Stimulated activated CD4-positive, alpha-beta T cell treated with anti-CD3 and anti-CD28 coated beads, TNF-alpha, amount 100 ng/mL, for 4 hours (primary cell): ENCODE measurements at places on chromosomes 5 and 9.
A peak's percentile ranks its signal among the peaks of the same experiment; 100 is the strongest.

DNA sequence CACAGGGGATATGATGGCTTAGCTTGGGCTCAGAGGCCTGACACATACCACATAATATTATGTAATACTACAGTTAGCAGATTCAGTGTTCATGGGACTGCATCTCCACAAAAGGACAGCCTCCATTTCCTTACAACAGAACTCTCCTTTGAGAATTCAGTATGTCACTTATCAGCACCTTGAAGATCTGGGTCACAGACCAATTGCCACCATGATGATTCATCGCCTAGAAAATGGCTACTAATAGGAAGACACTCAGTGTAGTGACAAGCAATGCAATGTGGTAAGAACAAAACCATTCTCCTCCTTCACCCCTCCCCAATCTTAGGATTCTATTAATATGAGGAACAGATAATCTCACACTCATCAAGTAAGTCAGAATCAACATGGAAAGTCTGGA, 38.7 kb upstream of the PRLR start:
- no peak for DNase-seq

GRCh38 chr9:18985996-18986395, 47.0 kb downstream of the SAXO1 start:
- DNase-seq: no peak

DNA sequence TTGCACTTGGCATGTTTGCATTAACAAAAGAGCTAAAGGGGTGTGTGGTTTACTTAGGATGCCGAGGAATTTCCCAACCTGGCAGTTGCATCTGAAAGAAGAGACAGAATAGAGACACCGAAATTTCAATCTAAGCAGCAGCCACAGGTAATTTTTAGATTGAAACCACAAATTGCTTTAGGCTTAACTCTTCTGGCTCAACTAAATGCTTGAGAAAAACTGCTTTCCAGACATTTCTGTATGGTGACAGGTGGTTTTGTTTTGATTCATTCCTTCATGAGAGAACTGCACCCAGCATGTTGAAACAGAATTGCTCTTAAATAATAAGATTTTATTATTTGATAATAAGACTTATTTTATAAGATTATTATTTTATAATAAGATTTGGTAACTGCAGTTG, 21.5 kb downstream of the SECISBP2 start:
- DNase-seq: no peak

DNA sequence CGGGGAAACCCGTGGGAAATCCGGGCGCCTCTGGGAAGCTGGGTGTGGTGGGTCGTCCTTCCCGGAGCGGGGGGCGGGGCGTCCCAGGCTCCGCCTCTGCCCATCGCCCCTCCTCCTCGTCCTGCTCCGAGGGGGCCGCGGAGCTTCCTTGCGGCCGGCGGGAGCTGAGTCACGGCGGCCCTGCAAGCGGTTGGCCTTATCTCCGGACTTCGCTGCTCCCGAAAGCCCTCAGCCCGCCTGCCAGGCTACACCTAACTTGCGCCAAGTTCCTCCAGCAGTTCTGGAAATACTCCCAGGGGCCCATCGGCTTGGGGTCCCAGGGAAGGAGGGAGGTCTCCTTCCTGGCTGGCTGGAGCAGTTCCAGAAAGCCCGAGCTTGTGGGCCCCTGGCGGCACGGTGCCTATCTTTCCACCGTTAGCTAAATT, 54.1 kb upstream of the CDKN2AIPNL start:
- DNase-seq: peak; percentile 12

DNA sequence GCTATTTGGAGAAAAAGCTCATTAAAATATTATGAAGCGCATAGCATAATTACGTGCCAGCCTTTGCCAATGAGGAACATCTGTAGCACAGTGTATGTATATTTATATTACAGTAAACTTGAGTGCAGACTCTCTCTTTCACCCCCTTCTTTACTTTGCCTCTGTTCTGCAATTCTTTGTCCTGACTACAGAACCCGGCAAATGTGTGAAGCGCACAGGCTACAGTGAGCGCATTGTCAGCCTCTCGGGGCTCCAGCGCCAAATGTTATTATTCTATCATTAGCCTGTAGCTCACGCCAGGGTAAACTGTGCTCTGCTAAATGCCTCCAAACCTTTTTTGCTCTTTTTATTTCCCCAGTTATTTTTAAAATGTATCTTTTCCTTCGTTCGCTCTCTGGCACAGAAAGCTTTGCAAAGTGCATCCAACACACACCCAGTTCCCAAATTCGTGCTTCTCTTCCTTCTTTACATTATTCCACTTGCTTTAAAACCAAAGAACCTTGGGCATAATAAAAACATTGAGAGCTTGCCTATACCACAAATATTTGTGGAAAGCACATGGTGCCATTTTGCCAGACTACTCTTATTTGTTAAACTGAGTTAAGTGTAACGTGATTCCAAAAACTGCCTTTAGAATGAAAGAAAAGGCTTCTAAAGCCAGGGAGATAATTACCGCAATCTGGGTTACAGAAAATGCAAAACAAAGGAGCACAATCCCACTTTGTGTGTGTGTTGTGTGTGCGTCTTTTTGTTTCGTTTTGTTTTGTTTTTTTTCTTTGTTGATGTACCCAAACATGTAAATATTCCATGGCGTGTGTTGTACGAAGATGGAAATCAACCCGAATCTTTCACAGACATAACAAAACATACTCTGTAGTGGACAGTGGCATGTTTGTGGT, 164.1 kb upstream of the MPDZ start:
- no peak for DNase-seq

- no peak for DNase-seq
These were observed 159.1 kb downstream of the CSNK1G3 start for GRCh38 chr5:123671042-123671441.

GRCh38 chr9:70093944-70094343, 50.3 kb downstream of the MAMDC2 start:
- DNase-seq: no peak

- no peak for DNase-seq
These were observed 124.6 kb downstream of the TARS1 start for GRCh38 chr5:33565324-33565723.

GRCh38 chr5:126395198-126395597, 28.0 kb upstream of the GRAMD2B start:
- no peak for DNase-seq

- DNase-seq: no peak
These were observed 80.9 kb downstream of the PRR16 start for GRCh38 chr5:120545007-120545406.

DNA sequence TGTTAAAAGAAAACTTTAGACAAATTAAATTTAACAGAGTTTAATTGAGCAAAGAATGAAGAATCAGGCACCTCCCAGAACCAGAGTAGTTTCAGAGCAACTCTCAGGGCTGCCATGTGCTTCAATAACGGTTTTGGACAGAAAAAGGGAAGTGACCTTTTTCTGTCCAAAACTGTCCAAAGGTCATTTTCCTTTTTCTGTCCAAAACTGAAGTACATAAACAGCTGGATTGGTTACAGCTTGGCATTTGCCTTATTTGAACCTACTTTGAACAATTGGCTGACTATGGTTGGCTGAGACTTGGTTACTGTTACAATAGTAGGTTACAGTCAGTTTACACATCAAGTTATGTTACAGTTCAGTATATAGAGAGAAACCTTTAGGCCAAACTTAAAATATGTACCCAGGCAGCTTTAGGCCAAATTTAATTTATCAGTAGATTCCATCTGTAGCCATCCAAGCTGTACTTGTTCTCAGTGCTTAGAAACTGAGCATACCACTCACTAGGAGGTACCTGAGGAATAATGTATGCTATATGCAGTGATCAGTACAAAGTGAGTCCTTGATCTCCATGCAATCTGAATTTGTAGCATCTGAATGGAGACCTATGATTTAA, 44.0 kb downstream of the C9orf85 start:
- DNase-seq: no peak
